NCI-H2029 treated with DMSO at 0.1 percent for 48 hours (cell line): ENCODE measurements at places on chromosomes 1 and 21.

DNA sequence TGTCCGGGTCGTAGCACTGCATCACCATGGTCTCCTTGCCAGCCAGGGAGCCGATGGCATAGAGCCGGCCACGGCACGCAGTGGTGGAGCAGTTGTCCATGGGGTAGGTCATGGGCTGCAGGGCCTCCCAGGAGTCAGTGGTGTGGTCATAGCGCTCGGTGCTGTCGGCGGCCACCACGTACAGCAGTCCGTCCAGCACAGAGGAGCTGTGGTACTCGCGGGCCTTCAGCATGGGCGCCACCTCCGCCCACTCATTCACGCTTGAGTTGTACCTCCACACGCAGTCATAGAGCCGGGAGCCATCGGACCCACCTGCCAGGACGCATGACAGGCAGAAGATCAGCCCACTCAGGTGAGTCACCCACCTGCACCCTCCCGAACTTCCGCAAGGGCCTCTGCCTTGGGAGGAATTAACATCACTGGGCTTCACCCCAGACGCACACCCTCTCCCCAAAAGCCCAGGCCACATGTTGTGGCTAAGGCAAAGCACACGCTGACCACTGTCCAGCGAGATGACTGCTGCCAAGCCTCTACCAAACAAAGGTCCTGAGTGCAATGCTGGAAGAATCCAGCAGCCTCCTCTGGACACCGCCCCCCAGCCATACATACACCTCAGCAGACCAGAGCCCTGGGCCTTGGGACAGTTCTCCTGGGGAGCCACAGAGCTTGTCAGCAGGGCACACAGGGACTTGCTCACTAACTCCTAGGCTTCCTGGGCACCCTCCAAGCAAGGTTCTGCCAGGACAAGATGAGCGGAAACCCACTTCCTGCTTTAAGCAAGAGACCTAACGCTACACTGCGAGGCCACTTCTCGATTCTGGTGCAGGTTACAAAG lies 3.3 kb downstream of the KLHL21 start:
- no peak for DNase-seq

GRCh38 chr1:109930252-109930993 lies 19.8 kb downstream of the CSF1 start:
- no peak for DNase-seq

DNA sequence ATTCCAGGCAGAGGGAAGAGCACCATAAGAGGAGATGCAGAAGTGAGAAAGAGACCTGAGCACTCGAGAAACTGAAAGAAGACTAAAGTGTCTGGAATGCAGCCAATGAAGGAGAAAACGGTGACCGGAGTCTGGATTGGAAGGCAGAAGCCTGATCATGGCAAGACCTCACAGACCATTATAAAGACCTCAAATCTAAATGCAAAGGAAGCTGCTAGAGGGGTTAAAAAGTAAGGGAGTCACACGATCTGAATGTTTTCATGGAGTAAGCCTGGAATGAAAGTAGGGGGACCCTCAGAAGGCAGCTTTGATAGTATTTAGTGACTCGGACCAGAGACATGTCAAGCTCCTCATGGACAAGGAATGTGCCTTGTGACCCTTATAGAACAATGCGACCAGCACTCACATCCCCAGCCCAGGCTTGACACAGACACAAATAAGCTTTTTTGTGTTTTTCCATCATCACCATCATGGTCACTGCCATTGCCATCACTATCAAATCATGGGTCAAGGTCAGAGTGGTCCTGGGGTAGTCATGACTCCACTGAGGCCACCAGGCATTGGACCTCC lies 183.6 kb downstream of the SEC16B start:
- DNase-seq = no peak

- DNase-seq = no peak
Observed at GRCh38 chr21:46203203-46203600, 18.9 kb upstream of the SPATC1L start.

- DNase-seq = peak; percentile 43
Observed at GRCh38 chr21:42118901-42119300, 47.8 kb downstream of the UMODL1 start.

GRCh38 chr1:62286786-62287224 lies 32.4 kb downstream of the KANK4 start:
- DNase-seq = no peak

DNA sequence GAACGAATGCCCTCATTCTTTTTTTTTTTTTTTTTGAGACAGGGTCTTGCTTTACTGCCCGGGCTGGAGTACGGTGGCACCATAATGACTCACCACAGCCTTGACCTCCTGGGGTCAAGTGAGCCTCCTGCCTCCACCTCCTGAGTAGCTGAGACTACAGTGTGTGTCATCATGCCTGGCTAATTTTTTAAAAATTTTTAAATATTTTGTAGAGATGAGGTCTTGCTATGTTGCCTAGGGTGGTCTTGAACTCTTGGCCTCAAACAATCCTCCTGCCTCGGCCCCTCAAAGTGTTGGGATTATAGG lies 69.4 kb downstream of the ALG14 start:
- no peak for DNase-seq

DNA sequence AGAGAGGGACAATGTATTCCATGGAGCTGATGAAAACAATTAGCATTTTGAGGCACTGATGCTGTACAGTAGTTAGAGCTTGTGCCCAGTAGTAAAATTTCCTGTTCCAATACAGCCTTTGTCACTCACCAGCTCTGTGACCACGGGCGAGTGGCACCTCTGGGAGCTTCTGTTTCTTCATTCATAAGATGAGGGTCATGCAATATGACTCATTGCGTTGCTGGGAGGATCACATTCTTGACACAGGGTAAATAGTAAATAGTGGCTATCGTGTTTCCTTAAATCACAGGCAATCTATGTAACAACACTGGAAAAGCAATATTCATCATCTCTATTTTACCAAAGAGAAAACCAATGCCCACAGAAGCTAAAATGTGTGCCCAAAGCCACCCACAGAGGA lies 4.5 kb upstream of the LRRC52 start:
- DNase-seq = no peak

DNA sequence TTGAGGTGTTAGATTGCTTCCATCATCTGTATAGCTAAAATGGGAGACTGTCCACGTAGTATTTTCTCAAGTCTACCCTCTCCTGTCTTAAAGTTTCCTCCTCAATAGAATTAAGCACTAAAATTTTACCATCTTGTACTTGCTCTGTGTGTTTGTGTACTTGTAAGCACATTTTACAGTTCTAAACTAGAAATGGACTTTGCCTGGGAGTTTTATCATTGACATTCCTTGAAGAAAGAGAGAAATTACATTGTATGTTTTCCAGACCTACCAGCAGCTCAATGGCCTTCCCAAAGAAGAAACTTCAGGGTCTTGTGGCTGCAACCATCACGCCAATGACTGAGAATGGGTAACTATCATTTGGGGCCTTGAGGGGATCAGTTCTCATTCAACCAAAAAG lies 4.5 kb downstream of the NPL start:
- DNase-seq = no peak

GRCh38 chr1:209600541-209600940 lies 17.0 kb downstream of the CAMK1G start:
- no peak for DNase-seq

- DNase-seq = peak; percentile 68
Observed at GRCh38 chr1:53959664-53960250, 13.6 kb downstream of the LRRC42 start.

GRCh38 chr1:74463333-74463988 lies 49.0 kb downstream of the LRRC53 start:
- DNase-seq = no peak

DNA sequence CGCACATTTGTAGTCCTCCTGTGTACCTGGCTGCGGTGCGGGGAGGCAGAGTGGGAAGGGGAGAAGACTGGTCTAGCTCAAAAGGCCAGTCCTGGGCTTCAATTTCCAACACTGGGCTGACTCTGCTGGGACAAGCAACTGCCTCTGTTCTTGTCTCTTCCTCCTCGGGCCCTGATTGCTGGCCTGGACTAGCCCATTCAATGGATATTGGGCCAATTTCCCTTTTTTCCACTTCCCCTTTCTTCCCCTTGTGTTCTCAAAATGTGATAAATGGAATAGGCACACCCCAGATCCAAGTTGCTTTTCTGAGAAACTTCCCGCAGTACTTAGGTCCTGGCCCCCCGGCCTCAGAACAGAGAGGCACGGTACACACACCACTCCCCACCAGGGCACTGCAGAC lies 48.2 kb downstream of the SPSB1 start:
- no peak for DNase-seq

DNA sequence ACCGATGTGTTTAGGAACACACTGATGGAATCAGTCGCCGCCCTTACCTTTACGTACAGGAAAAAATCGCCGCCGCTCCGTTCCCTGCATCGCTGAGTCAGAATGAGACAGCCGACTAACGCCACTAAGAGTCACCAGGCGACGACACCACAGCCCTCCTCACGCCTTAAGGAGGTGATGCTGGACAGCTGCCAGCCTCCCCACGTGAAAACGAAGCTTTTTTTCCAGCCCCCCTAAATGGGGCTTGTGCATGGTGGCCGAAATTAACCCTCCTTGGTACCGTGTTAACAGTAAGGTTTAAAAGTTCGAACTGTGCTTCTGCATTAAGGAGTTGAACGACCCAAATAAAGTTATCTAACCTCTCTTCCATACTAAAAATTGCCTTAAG lies 511 bp downstream of the DNTTIP2 start:
- no peak for DNase-seq

DNA sequence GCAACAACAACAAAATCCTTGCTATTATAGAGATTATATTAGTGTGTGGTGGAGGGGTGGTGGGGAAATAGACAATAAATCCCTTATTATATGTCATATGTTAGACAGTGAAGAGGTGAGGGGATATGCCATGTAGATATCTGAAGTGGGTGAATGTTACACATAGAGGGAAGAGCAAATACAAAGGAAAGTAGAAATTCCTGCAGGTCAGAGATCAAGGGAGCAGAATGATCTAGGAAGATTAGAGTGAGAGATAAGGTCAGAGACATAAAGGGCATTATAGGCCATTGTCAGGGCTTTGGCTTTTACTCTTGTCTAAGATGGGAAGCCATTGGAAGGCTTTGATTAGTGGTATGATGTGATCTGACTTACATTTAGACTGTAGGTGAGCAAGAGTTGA lies 38.5 kb downstream of the PRKAA2 start:
- no peak for DNase-seq

DNA sequence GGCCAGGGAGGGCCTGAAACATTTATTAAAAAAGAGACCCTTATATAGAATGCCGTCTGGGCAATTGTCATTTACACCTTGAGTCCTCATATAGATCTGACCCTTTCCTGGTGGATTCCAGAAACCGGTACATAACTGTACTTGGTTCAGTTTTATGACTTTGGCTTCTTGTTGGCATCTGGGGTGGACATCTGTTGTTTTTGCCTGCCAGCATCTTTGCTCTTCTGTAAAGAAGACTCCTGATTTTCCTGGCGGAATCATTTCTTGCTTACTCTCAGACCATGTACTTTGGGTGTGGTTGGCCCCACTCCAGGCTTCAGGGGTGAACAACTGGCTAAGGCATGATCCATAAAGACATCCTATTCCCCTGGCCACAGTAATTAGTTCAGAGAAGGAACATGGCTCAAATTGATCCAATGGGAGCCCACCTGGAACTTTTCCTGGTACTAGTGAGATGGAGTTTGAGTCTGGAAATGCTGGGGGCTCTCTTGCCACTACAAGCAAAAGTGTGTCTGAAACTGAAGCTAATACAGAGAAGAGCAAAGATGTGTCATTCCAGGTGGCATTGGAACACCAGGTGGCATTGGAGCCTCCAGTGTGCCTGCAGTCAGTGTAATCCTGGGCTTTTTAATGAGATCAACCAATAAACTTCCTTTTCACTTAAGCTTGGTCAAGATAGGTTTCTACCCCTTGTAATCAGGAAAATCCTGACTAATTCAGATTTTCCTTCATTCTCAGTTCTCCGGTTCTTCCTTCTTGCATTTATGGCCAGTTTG lies 332.5 kb upstream of the CAMK1G start:
- DNase-seq = no peak

DNA sequence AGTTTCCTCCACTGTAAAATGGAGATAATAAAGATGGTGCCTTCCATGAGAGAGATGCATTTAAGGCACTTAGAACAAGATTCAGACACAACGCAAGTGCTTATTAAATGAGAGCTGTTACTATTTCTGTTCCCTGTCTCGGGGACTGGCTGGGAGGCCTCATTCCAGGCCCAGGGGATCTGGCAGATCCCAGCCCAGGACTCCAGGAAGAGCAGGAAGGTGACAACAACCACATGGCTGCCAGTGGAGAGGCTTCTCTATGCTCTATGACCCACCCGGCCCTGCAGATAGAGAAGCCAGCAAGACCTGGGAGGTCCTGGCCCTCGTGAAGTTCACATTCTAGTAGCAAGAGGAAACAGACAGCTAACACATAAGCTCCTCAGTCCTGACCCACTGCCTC lies 175.5 kb downstream of the ACTL8 start:
- no peak for DNase-seq

GRCh38 chr1:246279402-246279801 lies 227.7 kb downstream of the SMYD3 start:
- no peak for DNase-seq

- DNase-seq = no peak
Observed at GRCh38 chr1:11767922-11768704, 6.1 kb downstream of the C1orf167 start.

- DNase-seq = no peak
Observed at GRCh38 chr1:197663162-197663953, 111.9 kb downstream of the DENND1B start.

GRCh38 chr1:14180738-14181137 lies 417.7 kb upstream of the KAZN start:
- no peak for DNase-seq

GRCh38 chr1:210516697-210517459 lies 188.2 kb downstream of the HHAT start:
- DNase-seq = no peak

- no peak for DNase-seq
Observed at GRCh38 chr1:143680304-143680703, 291.5 kb downstream of the FAM72C start.
